ENCODE measurements at places on chromosomes 4 and X. TPM values are rescaled to one million over a fixed set of nuclear protein-coding genes. Genes with fewer than 3 reads are reported as not detected.

DNA sequence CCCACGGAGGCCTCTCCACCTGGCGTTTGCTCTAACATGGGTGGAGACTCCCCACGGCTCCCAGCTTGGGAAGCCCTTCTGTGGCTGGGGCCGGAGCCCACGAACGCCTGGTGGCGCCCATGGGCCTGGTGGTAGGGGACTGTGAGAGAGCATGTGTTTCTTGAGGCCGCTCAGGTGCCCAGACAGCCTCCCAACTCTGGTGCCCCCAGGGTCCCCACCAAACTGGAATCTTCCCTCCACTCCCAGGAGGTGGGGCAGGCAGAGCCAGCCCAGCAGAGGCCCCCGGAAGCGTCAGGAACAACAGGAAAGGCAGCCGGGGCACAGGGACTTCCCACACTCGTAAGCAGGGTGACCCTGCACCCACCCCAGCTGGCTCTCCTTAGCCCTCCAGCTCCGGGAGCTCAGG, 33.3 kb upstream of the FGFR3 start:
- no peak for DNase-seq

DNA sequence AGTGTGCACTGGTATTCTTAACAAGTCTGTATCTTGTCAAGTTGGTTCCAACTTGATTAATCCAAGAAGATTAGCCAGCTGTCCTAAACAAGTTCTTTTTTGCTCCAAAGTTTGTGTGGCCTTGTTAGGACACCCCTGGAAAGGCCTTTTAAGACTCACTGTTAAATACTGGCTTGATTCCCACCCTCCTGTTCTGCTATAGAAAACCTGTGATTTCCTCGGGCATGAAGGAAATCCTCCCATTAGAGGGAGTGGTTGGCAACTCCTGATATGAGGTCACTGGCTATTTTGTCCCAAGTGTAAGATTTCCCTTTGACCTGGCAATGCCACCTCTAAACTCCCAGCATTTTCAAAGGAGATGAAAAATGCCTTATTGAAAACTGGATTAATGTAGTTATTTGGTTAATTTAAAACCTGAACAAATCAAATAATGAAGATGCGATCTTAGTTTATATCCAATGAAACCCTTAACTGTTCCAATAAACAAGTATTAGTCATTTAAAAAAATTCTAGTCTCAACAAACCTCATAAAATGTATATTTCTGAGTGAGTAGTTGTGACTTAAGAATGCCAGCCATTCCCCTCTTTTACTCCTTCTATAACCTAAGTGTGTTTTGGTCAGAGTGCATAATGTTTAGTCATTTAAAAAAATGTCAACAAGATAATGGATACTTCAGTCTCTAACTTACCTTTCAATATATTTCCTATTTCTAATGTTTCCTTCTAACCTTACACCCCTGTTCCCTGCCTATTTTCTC, 94.4 kb downstream of the NPNT start:
- DNase-seq = peak; percentile 75

DNA sequence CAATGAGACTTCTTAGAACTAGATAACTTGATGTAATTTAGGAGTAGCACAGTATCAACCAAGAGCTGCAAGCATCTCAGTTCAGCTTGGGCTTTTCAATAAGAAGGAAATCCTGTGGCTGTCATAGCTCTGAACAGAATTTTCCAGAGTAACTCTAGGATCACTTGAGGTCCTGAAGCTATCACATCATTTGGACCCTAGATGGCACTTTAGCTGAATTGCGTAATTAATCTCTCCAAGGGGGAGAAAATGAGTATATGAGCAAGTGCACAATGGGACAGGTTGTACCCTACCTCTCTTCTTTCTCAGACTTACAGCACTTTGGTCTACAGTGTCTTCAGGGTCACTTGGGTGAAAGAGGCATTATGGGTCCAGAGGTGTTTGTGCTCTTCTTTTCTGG, 45.2 kb downstream of the SLC4A4 start:
- DNase-seq = no peak

GRCh38 chrX:131262200-131262599, 26.9 kb downstream of the IGSF1 start:
- DNase-seq = no peak

DNA sequence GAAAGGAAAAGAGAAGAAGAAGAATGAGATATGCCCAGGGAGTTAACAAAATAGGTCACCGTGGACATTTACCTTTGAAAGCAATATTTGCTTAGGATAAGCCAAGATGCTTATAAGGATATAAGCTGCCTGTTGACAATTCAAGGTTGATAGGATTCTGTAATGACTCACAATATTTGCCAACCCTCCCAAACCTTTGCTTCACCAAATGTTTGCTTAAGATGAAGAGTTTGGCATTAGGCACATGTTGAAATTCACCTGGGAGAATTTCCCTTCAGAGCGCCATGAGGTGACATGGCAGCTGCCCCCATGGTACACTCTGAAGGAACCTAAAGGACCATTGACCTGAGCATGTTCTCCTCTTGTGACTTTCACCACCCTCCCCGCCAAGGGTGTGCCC, 4.6 kb downstream of the PALLD start:
- DNase-seq = no peak

- peak; percentile 36 for DNase-seq
Measured at GRCh38 chrX:26925088-26925487, 538.1 kb downstream of the PPP4R3C start.

- DNase-seq = no peak
Measured at GRCh38 chrX:65093658-65094057, 117.4 kb upstream of the ZC4H2 start.

GRCh38 chr4:143344774-143345173, 8.1 kb downstream of the GAB1 start:
- peak; percentile 46 for DNase-seq

GRCh38 chr4:110840221-110840654, 217.4 kb upstream of the PITX2 start:
- DNase-seq = no peak

DNA sequence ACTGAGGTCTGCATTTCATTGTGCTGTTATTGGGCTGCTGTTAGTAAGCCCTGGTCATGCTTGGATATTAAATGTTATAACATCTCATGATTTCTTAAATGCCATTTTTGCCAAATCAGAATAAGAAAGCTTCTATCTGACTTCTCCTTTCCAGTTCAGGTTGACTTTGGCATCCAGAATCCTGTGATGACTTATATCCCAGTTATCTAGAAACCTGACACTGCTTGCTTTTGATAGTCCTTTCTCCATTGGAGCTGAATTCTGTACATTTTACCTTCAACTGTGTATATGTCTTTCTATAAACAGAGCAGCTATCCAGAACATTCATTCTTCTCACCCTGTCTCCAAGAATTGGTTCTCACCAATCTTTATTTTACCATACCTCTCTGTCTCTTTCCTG, 257.7 kb upstream of the GNPDA2 start:
- DNase-seq = no peak

- DNase-seq = peak; percentile 78
Measured at GRCh38 chrX:134520860-134521390, 61.0 kb downstream of the HPRT1 start.

GRCh38 chrX:129737916-129738315, 863 bp upstream of the XPNPEP2 start:
- no peak for DNase-seq

GRCh38 chr4:139629436-139630125, 36.0 kb upstream of the MGST2 start:
- no peak for DNase-seq

DNA sequence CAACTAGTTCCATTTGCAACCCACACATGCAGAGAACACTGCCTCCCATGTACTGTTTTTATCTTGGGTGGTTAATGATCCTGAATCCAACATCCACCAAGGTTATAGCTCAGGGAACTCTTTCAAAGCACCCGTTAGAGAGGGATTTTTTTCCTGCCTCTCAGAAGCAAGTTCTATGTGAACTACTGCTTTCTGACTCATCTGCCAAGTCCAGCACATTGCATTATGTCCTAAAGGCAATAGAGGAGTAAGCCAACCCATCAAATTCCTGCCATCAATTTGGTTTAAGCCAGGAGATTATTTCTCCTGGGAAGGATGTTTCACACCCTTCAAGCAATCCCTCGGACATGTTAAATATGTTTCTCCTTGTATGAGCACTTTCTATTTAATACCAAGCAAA, 334.5 kb downstream of the GASK1B start:
- DNase-seq = no peak

DNA sequence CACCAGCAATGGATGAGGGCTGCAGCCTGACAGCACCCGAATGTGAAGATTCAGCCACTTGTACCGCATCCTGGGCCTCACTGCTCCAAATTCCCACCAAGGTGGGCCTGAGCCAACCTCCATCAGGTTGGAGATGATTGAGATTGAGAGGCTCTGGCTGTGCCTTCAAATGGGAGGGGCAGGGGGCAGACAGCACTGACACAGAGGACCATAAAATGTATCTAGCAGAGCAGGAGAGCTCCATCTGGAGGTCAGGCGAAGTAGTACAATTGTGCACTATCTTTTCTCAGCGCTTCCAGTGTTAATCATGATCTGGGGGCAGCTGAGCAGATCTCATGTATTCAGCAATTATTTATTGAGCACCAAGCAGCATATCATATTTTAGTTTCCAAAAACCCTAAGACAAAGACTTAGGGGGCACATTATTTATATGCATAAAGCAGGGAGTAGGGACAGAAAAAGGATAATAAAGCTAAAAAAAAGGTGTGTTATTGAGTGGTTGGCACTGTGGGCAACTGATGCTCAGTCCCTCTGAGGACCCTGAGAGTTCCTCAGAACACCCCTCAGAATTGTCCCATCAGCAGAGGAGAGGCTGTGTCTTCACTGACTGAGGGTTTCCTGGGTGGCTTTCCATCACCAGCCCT, 31.6 kb upstream of the C1QTNF7 start:
- peak; percentile 45 for DNase-seq

GRCh38 chrX:22803353-22803752, 196.4 kb upstream of the DDX53 start:
- no peak for DNase-seq

DNA sequence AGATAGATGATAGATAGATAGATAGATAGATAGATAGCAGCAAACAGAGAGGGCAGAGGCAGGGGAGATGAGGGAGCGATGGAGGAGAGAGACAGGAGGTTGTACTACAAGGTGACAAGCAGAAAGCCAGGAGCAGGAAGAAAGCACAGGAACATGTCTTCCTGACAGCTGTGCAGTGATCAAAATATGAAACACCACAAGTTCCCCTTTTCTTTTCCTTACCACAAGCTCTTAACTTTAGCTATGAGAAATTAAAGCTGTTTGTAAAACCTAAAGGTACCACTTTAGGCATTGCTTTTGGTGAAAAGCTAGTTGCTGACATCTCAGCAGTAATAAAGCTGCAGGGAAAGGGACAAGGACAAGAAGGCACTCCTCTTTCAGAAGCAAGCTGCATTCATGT, 9.1 kb upstream of the MAGED4B start:
- no peak for DNase-seq

DNA sequence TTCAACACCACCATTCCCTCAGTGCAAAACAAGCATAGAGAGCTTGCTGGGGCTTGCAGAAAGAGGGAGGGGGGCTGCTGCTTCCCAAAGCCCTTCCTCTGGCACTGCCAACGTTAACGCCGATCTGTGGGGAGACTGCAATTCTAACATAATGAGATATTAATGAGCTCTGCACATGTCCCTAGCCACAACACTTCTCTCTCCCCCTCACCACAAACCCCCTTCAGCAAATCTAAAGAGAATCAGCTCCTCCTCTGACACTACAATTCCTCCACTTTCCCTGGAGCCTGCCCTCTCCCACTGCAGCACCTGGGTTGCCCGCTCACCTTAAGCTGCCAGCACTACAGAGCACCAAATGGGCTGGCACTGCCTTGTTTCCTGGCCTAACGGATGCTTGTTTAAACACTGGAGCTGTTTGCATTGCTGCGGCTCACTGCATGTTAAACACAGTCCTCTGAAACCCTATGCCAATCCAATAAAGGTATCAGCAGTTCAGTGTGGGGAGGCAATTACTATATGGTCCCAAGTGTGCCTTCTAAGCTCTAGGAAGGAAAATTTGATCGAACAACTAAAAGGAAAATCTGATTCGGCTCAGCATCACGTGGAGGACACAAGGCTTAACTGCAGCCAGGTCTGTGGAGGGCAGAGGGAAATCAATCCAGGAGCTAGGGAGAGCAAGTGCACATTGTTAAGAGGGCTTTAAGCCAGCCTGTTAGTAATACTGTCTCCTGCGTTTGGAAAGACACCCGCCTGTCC, 232.4 kb downstream of the MAML3 start:
- DNase-seq = peak; percentile 41

GRCh38 chr4:169963998-169964397, 62.2 kb downstream of the MFAP3L start:
- no peak for DNase-seq

DNA sequence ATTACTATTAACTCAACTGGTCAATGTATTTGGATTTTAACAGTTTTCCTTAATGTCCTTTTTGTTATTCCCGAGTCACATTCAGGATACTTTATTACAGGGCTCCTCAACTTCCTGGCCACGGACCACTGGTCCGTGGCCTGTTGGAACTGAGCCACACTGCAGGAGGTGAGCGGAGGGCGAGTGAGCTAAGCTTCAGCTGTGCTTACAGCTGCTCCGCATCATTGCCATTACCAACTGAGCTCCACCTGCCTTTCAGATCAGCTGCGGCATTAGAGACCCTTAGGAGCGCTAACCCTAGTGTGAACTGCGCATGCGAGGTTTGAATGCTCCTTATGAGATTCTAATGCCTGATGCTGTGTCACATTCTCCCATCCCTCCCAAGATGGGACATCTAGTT, 591.7 kb downstream of the CCSER1 start:
- DNase-seq = no peak

- peak; percentile 45 for DNase-seq
Measured at GRCh38 chr4:145887241-145887991, 51.2 kb downstream of the ZNF827 start.

GRCh38 chr4:83604321-83604720, 68.4 kb downstream of the GPAT3 start:
- DNase-seq = no peak

- no peak for DNase-seq
Measured at GRCh38 chr4:18213576-18214198, 192.1 kb upstream of the LCORL start.

GRCh38 chr4:157664726-157665125, 444.2 kb downstream of the GRIA2 start:
- no peak for DNase-seq

DNA sequence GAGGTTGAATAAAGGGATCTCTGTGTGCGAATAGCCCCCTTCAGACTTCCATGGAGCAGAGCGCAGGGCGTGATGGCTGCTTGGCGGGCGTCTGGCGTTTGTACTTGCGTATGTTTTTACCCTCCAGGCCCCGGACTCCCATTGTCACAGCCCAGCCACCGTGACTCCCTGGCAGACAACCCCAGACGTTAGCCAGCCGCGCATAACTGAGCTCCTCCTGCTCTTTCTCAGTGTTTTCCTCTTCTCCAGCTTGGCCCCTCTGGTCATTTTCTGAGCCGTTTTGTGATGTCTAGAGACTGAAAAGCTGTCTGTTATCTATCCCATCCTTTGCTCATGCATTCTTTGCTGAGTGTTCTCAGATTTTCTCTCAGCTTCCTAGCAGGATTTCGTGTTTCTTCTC, 54.3 kb downstream of the IGFBP7 start:
- DNase-seq = no peak

The BTK gene
- 0.21 TPM for polyA plus RNA-seq

The EDA gene
- polyA plus RNA-seq = 0.29 TPM

The EGF gene
- polyA plus RNA-seq = not detected

The BANK1 gene
- polyA plus RNA-seq = 0.32 TPM

The ANOS1 gene
- polyA plus RNA-seq = 0.60 TPM

The HERC6 gene
- 1.9 TPM for polyA plus RNA-seq

The KCND1 gene
- polyA plus RNA-seq = 1.1 TPM

The AFF2 gene
- polyA plus RNA-seq = not detected

The BEX1 gene
- polyA plus RNA-seq = 0.14 TPM

The C4orf50 gene
- polyA plus RNA-seq = not detected
